ENCODE measurements at places on chromosomes 5 and 9. TPM values are rescaled to one million over a fixed set of nuclear protein-coding genes. Genes with fewer than 3 reads are reported as not detected.

GRCh38 chr5:38452201-38452600 lies 104.2 kb downstream of the LIFR start:
- peaks cover 24% of the 10 kb centered on the region for H3K4me1 ChIP-seq
- H3K36me3 ChIP-seq = no peaks in the 10 kb centered on the region
- no peak for DNase-seq
- no peak overlapping the region for H3K4me3 ChIP-seq
- H3K27me3 ChIP-seq = peaks cover 75% of the 10 kb centered on the region
- no peak overlapping the region for H3K27ac ChIP-seq

DNA sequence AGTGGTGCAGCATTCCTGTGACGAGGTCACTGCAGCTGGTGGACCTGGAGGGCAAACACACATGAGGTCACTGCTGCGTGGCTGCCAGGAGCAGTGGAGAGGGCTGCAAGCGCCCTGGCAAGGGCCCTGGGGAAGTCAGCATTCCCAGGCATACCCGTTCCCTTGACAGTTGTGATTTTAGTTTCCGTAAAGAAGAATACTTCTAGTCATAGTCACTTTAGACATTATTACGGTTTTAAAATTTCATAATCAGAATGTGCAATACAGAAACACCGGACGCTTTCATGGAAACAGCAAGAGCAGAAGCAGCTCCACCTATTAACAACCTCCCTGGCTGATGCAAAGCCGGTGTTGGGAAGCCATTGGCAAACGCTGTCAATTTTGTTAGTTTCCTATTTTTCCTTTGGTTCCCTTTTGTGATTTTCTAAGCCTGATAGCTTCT lies 129.8 kb downstream of the GADD45G start:
- H3K36me3 ChIP-seq = no peaks in the 10 kb centered on the region
- no peak overlapping the region for H3K27ac ChIP-seq
- no peak for DNase-seq
- no peak overlapping the region for H3K4me3 ChIP-seq

- H3K27me3 ChIP-seq = no peaks in the 10 kb centered on the region
- H3K27ac ChIP-seq = no peak overlapping the region
- DNase-seq = no peak
- peaks cover 2% of the 10 kb centered on the region for H3K36me3 ChIP-seq
Observed at GRCh38 chr9:127572961-127573721, 38.9 kb upstream of the STXBP1 start.

The GABBR2 gene
- total RNA-seq = not detected

The IL13 gene
- 2.5 TPM for total RNA-seq
